Smooth muscle cell of the brain vasculature (primary cell): ENCODE measurements at places on chromosomes 1 and 21.

GRCh38 chr1:3240524-3241235, 171.7 kb downstream of the PRDM16 start:
- DNase-seq, result no peak

DNA sequence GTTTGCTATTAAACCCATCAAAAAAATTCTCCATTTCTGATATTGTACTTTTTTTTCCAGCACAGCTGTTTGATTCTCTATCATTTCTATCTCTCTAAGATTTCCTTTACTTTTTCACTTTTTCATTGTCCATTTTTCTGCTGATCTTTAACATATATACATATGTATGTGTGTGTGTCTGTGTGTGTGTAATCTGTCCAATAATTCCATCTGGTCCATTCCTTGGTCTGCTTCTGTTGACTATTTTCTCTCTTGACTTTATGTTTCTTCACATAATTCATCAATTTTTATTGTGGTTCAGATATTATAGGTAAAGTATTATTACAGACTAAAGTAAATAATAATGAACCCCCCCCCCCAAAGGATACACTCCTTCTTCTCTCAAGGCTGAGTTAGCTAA, 84.2 kb downstream of the RGS7 start:
- DNase-seq, result no peak

- DNase-seq, result no peak
Observed at GRCh38 chr1:21815724-21816321, 3.8 kb downstream of the LDLRAD2 start.

DNA sequence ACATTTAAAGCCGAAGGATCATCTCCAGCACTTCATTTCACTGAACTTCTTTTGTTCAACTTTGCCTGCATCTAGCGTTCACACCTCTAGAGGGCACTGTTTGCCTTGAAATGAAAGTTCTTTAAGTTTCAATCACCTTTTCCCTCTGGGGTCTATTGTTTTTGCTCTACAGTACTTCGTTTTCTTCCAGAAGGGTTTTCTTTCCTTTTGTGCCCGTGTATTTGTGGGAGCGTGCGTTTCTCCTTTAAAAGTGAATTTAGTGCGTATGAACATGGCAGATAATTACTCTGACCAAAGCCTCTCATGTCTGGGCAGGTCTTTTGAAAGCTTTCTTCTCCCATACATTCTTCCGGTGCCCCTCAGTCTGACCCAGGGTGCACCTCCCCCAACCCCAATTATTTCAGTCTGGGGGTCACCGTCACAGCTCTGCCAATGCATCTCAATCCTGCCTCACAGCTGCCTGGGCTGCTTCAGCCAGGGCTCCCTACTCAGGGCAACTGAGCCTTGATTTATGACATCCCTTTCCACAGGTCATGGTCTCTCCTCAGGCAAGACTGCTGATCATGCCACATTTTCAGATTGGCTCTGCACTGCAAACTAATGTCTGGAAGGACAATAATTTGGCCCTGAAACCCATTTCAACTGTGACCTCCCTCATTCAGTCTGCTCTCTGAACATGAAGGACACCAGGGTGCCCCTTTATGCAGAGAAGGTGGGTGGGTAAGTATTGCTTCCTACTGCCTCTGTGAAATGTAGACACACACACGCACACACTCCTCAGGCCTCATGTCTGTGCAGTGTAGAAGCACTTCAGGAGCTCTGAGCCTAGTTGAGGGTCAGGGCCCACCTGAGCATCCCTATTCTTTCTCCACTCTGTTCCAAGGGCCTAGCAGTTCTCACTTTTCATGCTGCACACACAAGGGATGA, 88.6 kb downstream of the NUF2 start:
- peak; percentile 29 for DNase-seq

DNA sequence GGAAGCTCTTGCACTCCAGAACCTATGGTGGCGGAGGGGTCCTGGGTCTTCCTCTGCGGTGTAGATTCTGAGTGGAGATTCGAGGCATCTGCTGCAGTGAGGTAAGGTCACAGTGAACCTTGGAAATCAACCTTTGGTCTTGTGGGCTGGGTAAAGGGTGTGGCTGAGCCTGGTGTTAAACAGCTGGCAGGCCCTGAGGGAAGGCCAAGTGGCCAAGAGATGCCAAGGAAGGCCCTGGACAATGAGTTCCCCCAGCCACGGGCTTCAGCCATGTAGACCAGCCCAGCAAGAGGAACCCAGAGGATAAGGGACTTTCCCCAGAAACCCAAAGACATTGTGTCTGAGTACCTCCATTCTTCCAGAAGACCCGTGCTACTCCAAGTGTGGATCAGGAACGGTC, 137.2 kb upstream of the ETS2 start:
- DNase-seq, result no peak

- DNase-seq, result no peak
Observed at GRCh38 chr1:234658138-234658537, 48.2 kb upstream of the IRF2BP2 start.

- no peak for DNase-seq
Observed at GRCh38 chr1:84164567-84165021, 20.5 kb downstream of the PRKACB start.

DNA sequence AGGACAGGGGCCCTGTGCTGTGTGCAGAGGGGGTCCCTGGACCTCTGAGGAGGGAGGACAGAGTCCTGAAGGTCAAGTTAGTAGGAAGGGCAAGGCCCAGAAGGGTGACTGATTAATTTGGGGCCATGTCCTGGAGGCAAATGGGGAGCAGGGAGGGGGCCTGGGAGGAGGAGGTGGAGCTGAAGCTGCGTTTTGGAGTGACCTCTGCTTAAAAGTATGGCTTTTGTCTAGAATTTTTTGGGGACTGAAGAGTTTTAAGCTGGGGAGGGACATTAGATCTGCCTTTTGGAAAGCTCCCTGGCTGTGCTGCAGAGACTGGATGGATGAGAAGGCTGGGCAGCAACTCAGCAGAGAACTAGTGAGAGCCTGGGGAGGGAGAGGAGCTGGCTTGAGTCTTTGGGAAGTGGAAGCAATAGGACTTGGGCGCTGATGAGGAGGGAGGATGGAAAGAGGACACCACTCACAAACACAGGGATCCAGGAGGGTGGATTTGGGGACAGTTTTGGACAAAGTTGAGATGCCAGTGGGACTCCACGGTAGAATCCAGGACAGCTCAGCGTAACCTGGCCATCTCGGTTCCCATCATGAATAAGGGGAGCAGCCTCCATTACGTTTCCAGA, 52.9 kb downstream of the ACBD3 start:
- no peak for DNase-seq

DNA sequence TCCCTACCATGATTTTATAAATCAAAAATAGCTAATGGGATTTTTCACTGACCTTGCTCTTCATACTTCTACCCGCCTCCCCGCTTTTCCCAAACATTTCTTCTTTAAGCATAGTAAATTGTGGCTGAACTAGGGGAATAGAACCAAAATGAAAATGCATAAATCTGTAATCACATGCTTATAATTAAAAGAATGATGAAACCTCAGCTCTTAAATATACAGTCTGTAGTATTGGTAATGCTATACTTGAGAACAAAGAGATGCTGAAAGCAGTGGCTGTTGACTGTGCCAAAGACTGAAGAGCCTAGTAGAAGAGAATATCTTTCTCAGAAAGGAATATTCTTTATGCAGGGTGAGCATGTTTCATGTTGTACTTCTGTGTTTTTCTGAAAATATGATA, 249.1 kb downstream of the GREM2 start:
- DNase-seq, result no peak

DNA sequence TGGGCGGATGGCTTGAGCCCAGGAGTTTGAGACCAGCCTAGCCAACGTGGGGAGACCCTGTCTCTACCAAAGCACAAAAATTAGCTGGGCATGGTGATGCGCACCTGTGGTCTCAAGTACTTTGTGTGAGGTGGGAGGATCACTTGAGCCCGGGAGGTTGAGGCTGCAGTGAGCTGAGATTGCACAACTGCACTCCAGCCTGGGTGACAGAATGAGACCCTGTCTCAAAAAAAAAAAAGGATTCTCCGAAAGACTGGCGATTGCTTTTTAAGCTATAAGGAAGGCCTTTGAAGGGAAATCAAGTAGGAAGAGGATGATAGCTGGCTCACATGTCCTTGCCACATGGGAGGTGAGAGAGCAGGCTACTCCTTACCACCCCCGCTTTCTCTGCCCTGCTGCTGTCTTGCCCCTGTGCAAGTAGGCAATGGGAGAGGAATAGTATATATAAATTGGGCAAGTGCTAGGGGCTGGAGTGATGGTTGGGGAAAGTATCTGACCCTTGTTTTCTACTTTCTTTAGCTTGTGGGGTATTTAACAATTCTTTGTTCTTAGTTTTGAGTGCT, 3.8 kb upstream of the LAMTOR5 start:
- no peak for DNase-seq

- no peak for DNase-seq
Observed at GRCh38 chr1:224544346-224545110, 71.6 kb upstream of the CNIH3 start.

- no peak for DNase-seq
Observed at GRCh38 chr1:239353536-239353935, 32.8 kb upstream of the CHRM3 start.

DNA sequence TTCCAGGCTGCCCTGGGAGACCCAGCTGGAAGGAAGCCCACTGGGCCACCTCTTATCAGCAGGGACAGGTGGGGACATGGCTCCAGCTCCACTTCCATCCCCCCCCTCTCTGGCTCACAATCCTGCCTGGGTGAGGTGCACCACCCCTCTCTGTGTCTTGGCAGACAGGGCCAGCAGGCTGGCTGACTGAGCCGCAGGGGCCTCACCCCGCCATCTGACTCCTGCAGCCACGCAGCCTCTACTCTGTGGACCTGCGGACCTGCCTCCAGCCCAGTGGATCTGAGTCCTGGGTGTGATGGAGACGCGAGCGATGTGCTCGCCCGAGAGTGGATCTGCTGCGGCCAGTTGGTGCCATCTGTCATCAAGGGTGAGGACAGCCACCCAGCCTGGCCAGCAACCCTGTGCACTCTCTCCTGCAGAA, 30.1 kb downstream of the RCC2 start:
- DNase-seq, result no peak

- no peak for DNase-seq
Observed at GRCh38 chr1:62514746-62515423, 78.0 kb downstream of the USP1 start.

GRCh38 chr1:15573477-15573876, 11.4 kb downstream of the AGMAT start:
- DNase-seq, result no peak

DNA sequence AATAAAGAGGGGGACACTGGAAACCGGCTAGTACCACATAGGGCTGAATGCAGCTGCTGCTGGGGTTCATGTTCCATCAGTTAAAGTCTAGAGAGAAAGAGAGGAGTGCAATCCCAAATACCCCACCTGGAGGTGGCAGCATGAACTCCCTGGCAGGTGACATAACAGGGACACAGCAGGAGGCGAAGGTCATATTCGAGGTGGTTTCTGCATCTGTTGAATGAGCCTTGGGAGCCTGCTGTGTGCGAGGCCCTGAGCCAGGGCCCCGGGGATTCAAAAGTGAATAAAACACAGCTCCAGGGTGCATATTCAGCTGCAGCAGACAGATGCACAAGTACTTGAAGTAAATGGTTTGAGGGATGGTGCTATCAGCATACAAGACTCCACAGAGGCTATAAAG, 456.8 kb downstream of the SETD4 start:
- no peak for DNase-seq

GRCh38 chr1:231032963-231033362, 7.1 kb downstream of the FAM89A start:
- no peak for DNase-seq

DNA sequence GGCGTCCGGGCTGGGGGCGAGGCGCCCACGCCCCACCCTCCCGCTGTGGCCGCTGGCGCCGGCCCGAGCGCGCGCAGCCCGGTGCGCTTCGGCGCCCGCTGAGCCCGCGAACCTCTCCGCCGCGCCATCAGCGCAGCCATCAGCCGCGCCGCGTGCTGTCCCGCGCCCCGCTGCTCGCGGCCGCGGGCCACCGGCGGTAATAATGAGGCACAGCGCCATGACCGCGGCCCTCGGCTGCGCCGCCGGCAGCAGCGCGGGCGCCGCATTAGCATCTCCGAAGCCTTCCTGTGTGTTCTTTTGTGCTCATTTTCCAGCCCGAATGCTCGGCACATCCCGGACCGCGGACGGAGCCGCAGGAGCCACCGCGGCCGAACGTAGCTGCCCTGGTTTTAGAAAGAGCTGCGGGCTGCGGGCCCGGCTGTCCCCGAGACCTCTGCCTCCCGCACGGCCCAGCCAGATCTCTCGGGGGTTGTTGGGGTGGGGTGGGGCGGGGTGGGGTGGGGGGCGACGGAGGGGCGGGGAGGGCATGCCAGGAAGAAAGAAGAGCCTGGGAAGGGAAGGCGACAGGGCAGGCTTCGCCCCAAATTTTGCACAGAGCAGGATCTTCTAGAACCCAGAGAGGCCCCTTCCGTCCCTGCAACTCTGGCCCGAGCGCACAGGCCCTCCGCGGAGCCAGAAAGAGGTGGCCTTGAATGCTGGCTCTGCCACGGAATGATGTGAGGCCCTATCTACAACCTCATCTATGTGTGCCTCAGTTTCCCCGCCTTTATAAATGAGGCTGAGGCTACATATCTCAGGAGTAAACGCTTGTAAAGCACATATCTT, 55.3 kb downstream of the RRAGC start:
- no peak for DNase-seq

DNA sequence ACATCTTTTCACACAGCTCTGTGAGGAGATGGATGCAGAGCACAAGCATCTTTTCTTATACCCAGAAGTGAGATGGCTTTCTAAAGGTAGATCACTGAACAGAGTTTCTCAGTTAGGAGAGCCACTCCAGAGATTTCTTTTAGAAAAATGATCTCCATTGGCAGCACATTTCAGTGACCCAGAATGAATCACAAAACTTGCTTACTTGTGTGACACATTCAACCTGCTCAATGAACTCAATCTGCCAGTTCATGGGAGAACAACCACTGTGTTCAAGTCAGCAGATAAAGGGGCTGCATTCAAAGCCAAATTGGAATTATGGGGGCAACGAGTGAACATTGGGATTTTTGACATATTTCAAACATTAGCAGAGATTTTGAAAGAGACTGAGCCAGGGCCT, 78.3 kb downstream of the UCHL5 start:
- no peak for DNase-seq

DNA sequence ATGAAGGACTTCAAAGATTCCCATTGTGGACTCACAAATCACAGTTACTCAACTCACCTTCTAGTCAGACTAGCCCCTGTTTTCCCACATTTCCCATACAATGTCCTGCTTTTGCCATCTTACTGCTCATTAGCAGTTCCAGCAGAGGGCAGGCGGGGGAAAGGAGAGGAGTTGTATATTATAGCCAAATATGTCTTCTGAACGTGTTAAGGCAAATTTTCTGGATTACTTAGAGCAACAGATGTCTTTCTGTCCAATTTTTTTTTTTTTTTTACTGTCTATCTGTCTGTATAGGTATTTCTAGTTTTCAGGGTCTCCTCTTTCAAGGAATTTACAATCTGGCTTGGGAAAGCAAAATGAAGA, 29.9 kb upstream of the DDAH1 start:
- peak; percentile 10 for DNase-seq

GRCh38 chr1:236862219-236862591, 67.1 kb downstream of the MTR start:
- no peak for DNase-seq
